ENCODE measurements at places on chromosomes 3 and 15.

DNA sequence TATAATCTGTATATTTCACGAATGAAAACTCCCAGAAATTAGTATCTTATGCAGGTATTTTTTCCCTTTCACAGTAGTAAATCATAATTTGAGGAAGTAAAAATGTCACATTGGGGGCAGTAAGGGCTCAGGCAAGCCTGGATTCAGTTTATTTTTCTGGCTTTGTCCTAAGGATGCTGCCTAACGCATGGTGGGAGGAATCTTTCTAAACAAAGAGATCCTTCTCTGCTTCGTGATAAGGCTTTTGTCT, 35.7 kb downstream of the DNASE1L3 start:
- DNase-seq: no peak

GRCh38 chr15:76988867-76989780, 5.8 kb upstream of the PSTPIP1 start:
- DNase-seq: no peak

- DNase-seq: no peak
Measured at GRCh38 chr3:54355800-54356199, 233.4 kb downstream of the CACNA2D3 start.

GRCh38 chr3:14204515-14205284, 26.1 kb downstream of the LSM3 start:
- no peak for DNase-seq

- DNase-seq: no peak
Measured at GRCh38 chr3:189947068-189947467, 173.6 kb downstream of the P3H2 start.

DNA sequence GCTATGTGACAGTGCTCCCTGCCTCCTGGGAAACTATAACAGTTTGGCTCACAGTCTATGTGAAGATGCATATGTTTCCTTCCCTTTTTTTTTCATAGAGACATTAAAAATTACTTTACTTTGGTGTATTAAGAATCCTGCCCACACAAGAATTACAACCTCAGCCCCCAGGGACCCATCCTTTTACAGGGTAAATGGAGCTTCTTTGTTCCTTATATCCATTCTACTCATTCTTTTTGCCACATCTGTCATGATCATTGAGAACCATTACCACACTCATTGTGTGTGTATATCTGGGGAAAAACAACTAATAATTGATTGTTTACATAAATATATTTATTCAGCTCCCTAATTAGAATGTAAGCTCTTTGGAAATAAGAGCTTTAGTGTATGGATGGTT, 157.4 kb downstream of the SSR3 start:
- no peak for DNase-seq

DNA sequence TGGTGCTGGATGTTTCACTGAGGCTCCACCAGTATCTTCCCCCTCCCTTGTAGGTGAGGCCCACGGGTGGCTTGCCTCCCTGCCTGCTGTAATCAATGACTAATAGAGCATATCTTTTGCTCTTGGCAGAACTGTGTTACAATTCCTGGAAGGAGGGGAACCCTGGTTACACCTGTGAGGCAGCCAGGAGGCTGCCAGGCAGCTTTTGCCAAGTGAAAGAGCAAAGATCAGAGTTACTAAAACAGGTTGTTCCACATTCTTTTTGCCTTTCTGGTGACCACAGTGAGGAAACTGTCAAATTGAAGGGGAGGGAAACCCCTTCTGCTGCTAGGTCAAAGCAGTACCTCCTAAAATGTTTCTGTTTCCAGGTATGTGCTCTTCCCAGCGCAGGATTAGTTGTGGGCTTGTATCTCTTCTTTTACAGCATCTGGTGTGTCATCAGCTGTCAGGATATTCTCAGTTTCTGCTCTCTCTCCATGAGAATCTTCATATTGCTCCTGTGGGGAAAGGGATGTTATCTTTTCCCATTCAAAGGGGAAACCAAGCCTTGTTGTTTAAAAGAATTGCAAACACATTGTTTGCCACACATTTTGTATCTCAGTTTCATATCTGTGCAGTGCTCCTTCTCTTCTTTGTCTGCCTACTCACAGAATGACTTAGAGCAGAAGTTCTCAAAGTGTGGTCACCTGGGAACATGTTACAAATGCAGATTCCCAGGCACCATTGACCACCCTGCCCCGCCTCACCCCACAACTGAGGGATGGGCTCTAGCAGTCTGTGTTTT, 137.4 kb upstream of the UMPS start:
- peak; percentile 85 for DNase-seq

- no peak for DNase-seq
Measured at GRCh38 chr3:50352781-50353180, 2.1 kb downstream of the CYB561D2 start.

- no peak for DNase-seq
Measured at GRCh38 chr3:4846543-4846942, 132.7 kb upstream of the BHLHE40 start.

- DNase-seq: no peak
Measured at GRCh38 chr3:13263770-13264467, 156.2 kb downstream of the NUP210 start.

- DNase-seq: no peak
Measured at GRCh38 chr3:171649267-171649666, 161.0 kb downstream of the PLD1 start.

DNA sequence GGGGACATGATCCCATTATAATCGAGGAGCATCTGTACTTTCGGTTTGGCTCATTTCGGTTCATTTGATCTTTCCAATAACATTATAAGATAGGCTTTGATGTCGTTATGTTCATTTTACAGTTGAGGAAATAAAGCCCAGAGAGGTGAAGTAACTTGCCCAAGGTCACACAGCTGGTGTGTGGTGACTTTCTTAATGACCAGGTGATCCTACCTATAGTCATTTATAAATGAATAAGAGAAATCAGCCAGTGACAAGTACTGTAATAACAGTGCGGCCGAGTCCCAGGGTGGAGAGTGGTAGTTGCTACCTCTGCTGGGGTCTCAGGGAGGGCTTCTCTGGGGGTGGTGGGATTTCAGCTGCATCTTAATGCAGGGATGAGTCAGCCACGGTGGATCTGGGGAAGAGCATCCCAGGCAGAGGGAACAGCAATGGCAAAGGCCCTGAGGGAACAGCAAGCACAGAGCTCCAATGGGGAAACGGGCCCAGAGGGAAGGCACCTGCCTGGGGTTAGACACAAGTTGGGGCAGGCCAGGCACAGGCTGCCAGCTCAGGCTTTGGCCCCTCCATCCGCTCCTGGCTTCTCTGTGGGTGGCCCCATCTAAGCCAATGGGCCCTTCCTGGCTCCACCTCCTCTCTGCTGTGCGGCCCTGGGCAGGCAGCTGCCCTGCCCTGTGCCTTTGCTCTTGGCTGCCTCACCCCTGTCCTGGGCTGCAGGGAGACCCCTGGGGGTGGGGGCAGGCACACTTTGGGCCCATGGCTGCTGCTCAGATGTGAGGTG, 1.1 kb upstream of the FBLN2 start:
- DNase-seq: no peak

- no peak for DNase-seq
Measured at GRCh38 chr15:57321973-57322601, 54.2 kb upstream of the CGNL1 start.

DNA sequence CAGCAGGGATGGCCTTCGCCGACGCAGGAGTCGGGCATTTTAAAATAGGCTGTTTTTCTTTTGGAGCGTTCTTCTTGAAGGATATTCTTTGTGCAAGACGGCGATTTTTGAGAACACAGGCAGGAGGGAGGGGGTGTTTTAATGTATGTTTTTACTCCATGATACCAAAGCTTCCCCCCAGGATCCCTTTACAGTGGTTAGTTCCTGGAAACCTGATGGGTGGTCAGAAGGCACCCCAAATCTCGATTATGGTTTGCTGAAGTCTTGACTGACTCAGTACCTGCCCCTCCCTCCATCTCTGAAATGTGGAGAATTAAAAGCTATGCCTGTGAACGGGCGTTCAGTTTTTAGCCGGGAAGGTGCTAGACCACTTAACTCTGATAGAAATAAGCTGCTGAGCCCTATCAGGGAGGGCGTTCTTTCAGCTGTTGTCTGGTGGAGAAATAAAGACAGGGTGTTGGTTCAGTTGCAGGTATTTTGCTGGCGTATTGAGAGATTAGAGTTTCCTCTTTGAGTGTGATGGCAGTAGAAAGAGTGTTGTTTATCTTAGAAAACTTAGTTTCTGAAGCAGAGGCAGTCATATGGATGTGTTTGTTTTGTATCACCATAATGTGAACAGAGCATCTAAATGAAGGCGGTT, 3.4 kb downstream of the IGF1R start:
- no peak for DNase-seq

DNA sequence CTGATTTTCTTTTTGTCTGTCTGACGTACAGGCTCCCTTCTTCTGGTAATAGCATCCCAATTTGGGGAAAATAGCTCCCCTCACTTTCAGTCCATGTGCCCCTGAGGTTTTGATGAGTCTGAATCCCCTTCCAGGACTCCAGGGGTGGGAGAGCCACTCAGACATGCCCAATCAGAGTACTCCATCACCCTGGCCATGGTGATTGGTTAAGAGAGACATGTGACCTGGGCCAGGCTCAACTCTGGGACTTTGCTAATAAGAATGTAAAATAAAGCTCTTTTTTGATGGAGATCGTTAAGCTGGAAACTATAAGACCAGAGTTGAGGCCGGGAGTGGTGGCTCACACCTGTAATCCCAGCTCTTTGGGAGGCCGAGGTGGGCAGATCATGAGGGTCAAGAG, 9.2 kb upstream of the MEF2A start:
- DNase-seq: no peak

DNA sequence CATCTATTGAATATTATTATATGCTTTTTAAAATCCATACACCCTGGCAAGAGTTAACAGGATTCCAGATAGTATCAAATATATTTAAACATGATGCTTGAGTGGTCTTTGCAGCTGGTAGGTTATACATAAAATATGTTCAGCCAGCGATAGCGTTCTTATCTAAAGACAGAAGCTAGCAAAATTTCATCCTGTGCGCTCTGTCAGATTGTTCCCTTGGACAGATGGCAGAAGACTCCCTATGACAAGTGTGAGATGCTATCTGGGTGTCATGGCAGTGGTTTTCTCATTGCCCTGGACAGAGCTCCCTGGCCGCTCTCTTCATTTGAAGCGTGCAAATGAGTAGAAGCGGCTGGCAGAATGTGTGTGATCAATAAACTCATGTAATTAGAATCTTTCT, 175.2 kb upstream of the SOX14 start:
- no peak for DNase-seq

DNA sequence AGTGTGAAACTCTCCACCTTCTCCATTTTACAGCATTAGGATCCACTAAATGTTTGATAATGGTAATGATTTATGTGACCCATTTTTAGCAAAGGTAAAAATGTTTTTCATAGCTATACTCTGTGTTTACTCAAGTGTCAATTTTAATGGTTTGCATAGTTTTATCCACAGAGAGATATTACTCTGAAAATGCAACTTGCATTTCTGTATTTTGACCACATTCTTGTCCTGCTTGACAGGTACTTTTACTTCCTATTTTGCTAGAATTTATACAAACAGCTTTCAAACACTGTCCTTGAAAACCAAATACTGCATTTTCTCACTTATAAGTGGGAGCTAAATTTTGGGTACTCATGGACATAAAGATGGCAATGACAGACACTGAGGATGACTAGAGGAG, 62.9 kb downstream of the SERPINI1 start:
- DNase-seq: no peak

GRCh38 chr3:159605101-159605500, 383.5 kb upstream of the IL12A start:
- DNase-seq: no peak

- DNase-seq: no peak
Measured at GRCh38 chr3:42746455-42747450, 26.3 kb downstream of the CCDC13 start.

GRCh38 chr3:16818194-16818593, 66.6 kb upstream of the PLCL2 start:
- DNase-seq: no peak

- DNase-seq: peak; percentile 33
Measured at GRCh38 chr15:63013052-63013808, 29.3 kb upstream of the TPM1 start.

GRCh38 chr3:53657651-53658050, 163.2 kb downstream of the CACNA1D start:
- no peak for DNase-seq

GRCh38 chr3:166446291-166446690, 609.1 kb upstream of the BCHE start:
- no peak for DNase-seq

GRCh38 chr15:70385711-70386110, 288.0 kb upstream of the TLE3 start:
- no peak for DNase-seq
